SW480 (cell line): ENCODE measurements at places on chromosomes 3 and 15.

DNA sequence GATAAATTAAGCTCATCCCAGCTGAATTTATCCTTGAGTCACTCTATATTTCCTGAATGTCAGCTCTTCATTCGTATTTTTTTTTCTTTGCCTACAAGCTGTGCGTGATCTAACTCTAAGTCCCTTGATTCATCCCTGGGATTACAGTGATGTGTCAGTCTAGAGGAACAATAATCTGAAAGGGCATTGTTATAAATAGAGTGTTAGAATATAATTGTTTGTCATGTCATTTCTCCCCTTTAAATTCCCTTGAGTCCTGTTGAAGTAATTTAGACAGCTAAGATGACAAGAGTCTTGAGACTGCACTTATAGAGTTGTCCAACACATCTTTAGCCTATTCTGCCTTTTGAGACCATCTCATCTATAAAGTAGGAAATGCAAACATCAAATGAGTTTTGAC, 621.8 kb downstream of the ZIC1 start:
- DNase-seq, result no peak

GRCh38 chr3:136653628-136654027, 98.5 kb downstream of the STAG1 start:
- no peak for DNase-seq

DNA sequence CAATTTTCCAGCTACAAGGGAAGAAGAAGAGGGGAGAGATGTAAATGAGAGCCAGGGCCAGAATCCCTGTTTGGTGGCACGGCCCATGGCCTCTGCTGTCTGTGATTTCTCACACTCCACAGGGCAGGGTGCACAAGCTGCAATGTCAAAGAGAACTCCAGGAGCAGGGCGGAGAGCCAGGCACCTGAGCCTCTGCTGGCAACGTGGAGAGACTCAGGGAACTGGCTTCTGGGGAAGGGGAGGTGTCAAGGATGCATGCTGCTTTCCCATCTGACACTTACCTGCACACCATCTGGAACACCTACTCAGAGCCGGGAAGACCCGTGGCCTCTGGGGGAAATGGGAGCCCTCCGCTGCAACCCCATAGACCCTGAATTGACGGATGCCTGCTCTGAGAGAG, 507.5 kb upstream of the NR2F2 start:
- DNase-seq, result no peak

DNA sequence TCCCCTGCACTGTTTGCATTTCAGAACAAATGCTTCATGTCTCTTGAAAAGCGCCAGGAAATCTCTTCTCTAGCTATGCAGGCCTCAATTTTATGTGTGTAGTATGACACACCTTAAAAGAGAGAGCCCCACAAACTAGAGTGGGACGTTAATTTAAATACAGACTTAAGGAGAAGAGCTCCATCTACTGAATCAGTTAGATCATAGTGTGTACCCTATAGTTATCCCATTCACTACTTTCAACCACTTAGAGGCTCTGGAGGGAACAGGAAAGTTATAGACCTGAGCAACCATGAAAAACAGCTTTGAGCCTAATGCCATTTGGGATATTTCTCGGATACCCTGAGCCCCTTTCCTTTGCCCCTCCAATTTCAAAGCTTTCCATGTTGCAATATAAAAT, 153.7 kb downstream of the TIGIT start:
- no peak for DNase-seq

- DNase-seq, result peak; percentile 82
These were observed 183.8 kb upstream of the IL12A start for GRCh38 chr3:159804726-159805410.

DNA sequence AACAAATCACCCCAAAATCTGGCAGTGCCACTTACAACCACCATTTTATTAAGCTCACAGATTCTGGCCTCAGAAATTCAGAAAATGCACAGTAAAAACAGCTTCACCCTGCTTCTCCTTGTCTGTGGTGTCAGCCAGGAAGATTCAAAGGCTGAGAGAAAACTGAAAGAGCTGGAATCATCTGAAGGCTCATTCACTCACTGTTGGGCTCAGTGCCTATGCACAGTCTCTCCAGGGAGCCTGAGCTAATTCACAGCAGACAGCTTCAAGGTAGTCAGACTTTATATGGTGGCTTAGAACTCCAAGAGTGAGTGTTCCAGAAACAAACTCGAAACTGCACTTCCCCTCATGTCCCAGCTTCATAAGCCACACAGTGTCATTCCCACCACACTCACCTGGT, 16.5 kb upstream of the PLOD2 start:
- DNase-seq, result no peak

DNA sequence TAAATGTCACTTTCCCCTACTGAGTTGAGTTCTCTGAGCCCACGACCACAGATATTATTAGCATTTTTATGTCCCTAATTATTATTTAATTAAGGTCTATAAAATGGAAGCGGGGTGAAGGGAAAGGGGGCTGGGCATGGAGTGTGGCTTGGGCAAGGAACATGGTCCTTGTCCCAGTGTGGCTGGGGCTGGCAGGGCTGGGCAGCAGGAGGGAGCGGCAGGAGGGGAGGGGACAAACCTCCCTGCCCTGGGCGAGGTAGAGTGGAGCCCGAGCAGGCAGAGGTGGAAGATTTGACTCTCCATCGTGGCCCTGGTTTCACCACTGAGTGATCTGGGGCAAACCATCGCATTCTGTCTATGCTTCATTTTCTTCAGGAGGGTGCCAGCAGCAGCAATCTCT, 402.9 kb upstream of the C2CD4B start:
- DNase-seq, result no peak

- no peak for DNase-seq
These were observed 402 bp downstream of the WWTR1 start for GRCh38 chr3:149657321-149657925.

DNA sequence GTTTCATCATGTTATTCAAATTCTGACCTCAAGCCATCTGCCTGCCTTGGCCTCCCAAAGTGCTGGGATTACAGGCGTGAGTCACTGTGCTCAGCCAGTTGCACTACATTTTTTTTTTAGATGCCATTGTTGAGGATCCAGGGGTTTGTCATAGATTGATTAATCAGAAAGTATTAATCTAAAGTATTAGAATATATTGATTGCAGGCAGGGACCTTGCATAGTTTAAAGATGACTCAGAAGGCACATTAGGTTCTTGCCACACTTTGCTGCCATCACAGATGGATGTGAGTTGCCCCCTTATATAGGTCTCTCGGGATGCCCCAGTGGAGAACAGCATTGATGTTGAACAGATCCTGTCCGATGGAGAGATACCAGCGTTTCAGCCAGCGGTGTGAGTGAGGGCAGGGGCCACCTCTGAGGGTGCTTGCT, 41.1 kb downstream of the IGF1R start:
- DNase-seq, result no peak

DNA sequence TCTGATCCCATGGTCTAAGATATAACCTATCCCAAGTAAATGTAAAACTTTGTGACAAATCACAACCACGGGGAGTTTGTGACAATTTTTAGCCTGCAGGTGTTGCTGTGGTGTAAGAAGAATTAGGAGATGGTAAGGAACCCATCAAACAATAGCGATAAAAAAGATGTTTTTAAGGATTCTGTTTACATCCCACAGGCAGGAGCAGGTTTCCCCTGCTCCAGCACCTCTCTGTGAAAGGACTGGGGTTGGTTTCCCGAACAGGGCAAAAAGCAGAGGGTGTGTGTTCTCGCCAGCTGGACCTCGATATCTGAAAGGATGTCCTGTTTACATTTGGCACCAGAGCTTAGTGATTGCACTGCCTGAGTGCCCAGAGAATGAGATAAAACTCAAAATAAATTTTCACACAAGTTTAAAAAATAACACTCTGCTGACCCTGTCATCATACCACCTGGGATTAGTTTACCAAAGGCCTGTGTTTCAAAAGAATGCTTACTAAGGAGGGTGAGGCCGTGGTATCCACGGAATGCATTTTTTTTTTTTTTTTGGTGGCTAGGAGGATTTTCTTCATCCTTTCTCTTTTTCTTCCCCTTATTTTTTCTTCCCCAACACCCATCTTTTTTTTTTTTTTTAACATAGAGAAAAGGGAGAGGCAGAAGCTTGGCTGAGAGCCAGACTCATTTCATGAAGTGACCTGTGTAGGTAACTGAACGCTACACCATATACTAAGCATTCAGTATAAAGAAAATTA, 151.8 kb upstream of the DPH6 start:
- no peak for DNase-seq

DNA sequence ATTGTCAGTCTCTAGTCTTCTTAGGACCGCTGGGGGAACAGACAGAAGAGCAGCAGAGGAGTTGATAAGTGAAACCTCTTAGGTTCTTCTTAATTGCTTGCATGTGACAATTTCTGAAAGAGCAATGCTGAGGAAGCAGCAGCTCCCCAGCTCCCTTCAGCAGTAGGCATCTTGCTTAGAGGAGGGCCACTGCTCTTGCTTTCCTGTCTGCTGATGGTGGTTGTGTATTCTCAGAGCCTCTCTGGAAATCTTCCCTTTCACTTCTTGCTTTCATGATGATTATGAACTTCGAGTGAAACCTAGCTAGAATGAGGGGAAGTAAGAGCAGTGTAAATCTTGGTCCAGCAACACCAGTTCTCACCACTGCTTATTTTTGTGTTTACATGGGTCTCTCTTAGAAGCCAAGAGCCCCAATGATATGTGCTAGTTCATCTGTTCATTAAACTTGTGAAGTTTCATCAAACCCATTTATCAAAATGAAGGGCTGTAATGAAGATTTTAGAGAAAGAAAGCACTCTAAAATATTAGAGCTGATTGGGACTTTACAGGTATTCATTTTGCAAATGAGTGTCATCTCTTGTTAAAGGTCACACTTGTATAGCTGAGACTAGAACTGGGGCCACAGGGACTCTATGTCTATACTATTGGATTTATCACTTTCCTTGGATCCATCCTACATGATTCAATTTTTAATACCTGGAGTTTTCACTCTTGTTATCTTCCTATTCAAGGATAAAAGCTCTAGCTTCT, 246.7 kb downstream of the LPP start:
- no peak for DNase-seq

GRCh38 chr3:139636511-139636910, 41.3 kb downstream of the NMNAT3 start:
- DNase-seq, result no peak

DNA sequence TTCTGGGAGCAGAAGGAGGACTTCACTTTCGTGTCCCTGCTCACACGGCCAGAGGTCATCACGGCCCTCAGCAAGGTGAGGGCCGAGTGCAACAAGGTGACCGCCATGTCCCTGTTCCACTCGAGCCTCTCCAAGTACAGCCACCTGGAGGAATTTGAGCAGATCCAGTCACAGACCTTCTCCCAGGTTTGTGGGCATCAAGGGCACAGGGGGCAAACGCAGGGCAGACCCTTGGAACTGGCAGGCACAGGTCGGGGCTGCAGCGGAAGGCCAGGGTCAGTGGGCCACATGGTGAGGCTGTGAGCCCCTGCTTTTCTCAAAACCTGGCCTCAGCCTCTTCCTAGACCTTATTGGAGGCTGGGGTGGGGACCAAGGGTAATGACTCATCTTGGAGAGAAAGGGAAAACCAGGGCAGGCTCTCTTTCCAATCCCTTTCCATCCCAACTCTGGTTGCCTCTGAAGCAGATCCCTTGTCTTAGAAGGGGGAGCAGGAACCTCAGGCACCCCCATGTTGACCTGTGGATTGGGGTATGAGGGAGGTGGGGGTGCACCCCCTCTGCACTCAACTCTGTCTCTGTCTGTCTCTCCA, 29.5 kb downstream of the DNAH1 start:
- no peak for DNase-seq

DNA sequence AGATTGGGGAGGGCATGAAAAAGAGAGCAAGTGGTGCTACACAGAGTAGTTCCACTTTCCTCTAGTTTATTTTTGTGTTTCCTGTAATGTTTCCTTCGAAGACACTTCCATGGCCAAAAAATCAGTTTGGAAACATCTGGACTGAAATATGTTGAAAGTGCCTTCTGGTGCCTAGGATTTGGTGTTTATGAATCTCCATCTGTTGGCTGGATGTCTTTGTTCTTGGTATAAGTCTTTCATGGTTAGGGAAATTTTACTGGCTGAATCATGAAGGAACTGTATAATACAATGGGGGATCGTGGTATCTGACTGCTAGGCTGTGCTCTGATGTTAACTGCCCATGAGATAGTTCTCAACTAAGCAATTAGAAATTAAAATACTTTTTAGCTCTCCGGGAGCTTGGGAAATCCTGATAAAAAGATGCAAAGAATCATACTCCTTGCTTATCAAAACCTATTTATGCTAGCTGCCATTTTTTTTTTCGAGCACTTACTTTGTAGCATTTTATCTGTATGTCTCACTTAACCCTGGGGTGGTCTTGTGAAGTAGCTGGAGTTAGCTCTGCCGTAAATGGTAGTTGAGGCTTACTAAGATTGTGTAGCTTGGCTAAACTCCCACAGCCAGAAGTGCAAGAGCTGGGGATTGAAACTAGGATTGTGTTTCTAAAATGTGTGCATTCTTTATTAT, 21.9 kb downstream of the AKAP13 start:
- DNase-seq, result no peak

- DNase-seq, result peak; percentile 82
These were observed 25.9 kb upstream of the GRIP2 start for GRCh38 chr3:14565868-14566588.

DNA sequence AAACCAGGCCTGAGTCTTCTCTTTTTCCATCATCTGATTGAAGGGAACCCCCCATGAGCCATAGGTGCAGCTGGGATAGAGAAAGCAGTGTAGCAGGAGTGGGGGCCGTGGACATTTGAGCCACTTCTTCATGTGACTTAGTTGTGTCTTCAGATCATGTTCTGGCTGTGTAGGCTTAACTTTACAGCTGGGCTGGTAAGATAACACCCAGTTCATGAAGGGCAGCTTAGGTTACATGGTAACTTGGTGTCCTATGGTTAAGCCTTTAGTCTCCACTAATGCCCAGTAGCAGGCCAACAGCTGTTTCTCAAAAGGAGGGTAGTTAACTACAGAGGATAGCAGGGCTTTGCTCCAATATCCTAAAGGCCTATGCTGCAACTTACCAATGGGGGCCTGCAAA, 11.4 kb upstream of the SNRPN start:
- no peak for DNase-seq

DNA sequence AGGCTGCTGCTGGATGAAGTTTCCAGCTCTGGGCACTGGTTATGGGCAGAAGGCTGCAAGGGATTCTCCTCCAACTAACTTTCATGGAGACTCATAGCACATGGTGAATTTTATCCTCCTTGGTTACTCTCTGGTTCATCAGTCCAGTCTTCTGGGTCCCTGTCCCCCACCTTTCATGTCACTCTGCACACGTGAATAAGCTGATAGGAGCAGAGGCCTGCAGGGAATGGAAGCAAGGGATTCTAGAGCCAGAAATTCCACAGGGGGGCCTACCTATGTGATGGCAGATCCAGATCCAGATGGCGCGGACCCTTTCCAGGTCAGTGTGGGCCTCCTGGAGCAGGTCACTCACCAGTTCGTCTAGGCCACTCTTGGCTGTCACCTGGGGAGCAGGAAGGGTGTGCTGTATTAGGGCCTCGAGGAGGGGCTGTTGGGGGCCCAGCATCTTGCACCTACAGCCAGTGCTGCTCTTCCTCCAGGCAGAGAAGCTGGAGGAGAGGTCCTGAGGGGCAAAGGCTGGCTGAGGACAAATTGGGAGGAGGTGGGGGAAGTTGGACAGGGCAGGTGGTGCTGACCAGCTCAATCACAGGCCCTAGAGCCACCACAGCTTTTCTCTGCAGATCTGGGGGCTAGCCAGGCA, 30.2 kb downstream of the KY start:
- DNase-seq, result no peak
